GM10248 (cell line): ENCODE measurements at places on chromosomes 3 and 15.

GRCh38 chr3:24936574-24936973, 441.9 kb upstream of the THRB start:
- no peak for DNase-seq

DNA sequence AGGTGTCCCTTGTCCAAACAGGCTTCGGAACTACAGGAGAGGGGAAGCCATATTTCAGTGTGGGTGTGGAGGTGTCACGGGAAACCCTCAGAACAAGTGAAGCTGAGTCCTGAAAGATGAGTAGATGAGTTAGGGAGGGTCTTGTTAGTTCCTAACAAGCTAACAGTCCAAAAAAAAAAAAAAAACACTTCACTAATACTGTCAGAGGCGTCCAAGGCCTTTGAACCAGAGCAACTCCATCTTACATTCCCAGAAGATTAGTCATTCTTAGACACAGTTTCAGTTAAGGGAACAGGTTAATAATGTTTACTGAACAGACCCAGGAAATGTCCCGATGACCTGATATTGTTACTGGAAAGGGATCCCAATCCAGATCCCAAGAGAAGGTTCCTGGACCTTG, 7.0 kb upstream of the ATP8B4 start:
- DNase-seq: no peak

GRCh38 chr3:7275396-7275795, 414.5 kb downstream of the GRM7 start:
- DNase-seq: no peak

DNA sequence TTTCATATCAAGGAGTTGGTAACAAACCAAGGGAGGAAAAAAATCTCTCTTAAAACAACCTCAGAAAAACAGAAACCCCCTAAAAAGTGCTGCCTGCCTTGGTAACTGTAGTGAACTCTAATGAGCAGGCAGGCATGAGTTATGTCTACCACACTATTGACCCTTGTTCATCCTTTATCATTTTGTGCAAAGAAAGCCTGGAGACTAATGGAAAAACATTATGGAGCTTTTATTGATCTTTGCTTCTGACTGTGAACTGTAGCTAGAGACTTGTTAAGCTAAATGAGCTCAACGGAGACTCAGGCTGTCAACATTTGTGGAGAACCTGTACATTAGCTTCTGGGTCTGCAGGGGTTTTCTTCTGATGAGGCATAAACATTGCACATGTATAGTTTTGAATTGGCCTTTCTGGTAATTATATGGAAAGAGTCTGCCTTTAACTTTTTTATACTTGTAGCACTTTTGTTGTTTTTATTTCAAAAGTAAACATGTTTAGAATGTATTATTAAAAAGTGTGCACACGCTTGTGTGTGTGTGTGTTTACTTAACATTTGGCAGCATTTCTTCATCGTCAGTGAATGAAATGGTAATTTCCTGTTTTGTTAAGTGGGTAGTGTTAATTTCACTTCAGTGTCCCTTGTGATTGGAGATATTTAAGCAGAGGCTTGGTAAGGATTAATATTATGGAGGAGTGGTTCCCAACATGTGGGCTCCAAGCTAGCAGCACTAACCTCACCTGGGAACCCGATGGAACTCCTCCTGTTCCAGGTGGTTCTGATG, 15.9 kb upstream of the SPTSSB start:
- no peak for DNase-seq

DNA sequence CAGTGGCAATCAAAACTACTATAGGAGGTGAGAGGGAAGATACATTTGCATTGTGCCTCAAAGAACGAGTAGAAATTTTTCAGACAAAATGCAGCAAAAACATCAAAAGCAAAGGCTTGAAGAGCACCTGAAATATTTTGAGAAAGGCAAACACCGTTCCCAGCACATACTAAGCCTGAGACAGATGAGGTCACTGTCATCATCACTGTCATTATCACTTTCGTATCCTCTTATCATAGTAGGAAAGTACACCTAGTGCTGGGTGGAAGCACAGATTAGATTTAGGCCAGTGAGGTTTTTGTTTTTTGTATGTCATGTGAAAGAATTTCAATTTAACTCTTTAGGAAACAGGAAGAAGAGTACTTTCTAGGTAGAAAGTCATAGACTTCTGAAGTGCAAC, 222.0 kb downstream of the GABRB3 start:
- DNase-seq: no peak

DNA sequence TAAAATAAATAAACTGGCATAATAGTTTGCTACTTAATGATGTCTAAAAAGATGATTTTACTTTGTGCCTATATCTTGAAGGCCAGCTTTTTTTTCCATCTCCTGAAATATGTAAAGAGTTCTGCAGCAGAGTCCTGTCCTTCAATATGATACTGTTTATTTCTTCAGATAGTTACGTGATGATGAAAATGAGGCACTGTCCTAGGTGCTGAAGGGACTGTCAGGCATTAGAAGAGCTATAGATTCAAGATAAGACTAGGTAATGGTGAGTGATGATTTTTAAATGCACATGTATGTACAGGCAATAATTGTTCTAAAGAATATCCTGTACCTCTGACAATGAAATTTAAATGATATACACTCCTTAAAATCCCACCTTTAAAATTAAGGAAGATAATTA, 326.9 kb upstream of the DNAJC19 start:
- DNase-seq: no peak

DNA sequence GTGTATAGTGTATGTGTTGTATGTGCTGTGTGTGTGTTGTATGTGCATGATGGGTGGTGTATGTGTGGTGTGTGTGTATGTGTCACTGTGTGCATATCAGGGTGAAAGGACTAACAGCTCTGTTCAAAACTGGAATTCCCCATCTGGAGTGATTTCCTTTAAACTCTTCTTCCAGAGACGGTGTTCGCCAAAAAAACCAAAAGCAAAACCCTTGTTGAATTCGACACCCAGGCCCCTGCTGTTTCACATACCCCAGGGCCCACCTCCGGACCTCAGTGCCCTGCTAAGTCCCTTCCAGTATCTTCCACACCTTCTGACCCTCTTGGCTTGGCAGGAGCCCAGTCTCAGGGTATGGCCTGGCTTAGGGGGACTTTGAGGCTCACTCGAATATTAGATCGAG, 44.9 kb upstream of the SEC13 start:
- DNase-seq: no peak

GRCh38 chr3:114879059-114880031, 267.7 kb downstream of the ZBTB20 start:
- peak; percentile 18 for DNase-seq

- no peak for DNase-seq
Measured at GRCh38 chr3:137743608-137744007, 20.5 kb upstream of the SOX14 start.

DNA sequence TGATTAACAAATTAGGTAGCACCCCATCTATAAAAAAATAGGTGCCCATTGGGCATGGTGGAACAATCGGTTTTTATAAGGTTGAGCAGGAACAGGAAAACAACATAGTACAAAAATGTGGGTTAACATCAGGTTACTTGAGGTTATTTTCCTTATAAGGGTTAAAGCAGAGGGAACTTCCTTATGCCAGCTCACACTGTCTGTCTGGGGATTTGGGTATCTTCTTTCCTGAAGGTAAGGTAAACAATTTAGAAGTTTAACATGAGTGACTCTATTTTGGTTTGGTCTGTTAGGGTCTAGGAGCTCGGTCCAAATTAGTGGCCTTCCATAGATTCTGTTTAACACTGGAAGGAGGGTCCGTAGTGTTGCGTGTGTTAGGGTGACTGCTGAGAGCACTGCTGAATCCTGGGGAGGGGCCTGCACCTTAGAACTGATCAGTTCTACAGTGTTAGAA, 14.7 kb downstream of the CHD2 start:
- DNase-seq: no peak

DNA sequence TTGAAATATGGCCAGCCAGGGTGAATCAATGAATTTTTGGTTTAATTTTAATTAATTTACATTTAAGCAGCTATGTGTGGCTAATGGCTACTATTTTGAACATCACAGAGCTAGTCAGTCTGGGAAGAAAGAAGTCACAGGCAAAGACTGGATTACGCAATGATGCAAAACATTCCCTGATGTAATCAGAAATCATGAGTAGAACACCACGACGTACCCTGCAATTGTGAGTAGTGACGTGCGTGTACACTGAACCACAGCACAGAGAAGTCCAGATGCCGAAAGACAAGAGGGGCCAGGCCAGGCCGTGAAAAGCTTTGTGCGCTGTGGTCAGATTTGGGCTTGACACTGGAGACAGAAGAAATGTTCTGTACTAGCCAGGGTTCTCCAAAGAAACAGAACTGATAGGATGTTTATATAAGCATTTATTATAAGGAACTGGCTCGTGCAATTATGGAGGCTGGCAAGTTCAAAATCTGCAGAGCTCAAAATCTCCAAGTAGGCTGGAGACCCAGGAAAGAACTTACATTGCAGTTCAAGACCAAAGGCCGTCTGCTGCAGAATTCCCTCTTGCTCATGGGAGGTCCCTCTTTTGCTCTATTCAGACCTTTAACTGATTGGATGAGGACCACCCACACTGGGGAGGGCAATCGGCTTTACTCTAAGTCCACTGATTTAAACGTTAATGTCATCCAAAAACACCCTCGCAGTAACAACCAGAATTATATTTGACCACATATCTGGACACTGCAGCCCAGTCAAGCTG, 44.6 kb downstream of the SH3BP5 start:
- DNase-seq: no peak

DNA sequence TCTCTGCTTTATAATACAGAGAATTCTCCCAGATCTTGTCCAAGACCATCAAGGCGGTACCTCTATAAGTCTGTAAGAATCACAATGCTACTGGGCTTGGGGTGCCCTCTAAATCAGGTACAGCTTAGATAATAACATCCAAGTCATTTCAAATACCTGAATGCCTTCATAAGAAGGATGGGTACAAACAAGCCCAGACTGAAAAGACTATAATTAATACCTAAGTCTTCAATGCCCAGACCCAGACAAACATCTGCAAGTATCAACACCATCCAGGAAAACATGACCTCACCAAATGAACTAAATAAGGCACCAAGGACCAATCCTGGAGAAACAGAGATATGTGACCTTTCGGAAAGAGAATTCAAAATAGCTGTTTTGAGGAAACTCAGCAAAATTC, 65.9 kb downstream of the ZMAT3 start:
- no peak for DNase-seq

DNA sequence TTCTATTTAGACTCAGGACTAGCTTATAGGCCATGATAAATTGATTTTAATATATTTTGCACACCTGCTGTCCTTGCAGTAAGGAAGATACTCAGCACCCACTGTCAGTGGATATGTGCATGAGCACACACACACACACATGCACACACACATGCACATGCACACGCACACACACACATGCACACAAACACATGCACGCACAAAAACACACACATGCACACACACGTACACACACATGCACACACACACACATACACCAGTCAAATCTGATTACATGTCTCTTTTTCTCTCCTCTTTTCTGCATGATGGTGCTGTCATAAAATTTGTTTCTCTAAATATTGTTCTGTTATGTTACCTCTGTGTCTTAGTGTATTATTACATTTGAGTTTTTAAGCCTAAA, 87.3 kb upstream of the OSTN start:
- DNase-seq: no peak

- DNase-seq: no peak
Measured at GRCh38 chr3:30011237-30011803, 595.1 kb upstream of the TGFBR2 start.

- no peak for DNase-seq
Measured at GRCh38 chr3:67648229-67648628, 6.2 kb downstream of the SUCLG2 start.

GRCh38 chr3:81549831-81550230, 211.6 kb downstream of the GBE1 start:
- DNase-seq: no peak

DNA sequence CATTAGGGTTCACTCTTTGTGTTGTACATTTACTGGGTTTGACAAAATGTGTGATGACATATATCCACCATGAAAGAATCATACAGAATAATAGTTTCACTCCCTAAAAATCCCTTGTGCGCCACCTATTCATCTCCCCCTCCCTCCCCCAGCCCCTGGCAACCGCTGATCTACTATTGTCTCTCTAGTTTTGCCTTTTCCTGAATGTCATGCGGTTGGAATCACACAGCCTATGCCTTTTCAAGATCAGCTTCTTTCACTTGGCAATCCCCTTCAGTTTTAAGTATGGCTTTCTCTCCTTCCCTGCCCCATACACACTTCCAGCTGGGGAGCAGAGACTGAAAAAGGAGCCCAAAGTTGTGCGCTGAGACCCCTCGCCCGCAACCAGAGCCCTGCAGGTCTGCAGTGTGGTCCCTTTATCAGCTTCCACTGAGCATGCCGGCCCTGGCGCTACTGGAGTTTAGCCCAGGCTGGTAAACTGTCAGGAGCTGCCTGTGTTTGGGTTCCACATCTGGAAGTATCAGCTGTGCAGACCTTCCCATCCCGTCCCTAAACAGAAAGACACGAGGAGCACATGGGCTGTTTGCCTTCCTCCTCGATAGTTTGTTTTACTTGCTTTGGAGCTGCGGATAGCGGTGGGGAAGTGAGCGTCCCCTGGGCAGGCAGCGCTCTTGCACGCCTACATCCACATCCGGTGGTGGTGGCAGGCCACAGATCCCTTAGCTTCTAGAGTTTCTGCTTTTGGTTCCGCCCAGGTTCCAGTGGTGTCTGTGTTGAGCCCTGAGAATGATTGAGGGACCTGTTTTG, 12.3 kb downstream of the BOC start:
- peak; percentile 65 for DNase-seq

DNA sequence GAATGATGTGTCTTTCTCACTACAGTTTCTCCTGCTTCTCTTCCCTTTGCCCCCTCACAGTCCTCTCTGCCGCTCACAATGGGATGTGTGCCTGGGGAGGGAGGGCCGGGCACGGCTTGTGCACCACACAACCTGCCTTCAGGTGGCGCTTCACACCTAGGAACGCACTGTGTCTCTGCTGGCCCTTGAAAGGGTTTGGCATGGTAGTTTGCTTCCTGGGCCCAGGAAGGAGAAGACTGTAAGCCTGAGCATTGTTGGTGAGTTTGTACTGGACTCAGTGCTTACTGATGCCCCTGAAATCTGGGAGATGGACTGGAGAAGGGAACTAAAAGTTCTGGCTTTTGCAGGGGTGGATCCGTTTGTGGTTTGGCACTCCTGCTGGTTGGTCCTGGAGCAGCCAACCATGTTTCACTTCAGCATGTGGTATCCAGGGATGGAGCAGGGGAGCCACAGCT, 9.2 kb downstream of the ALPK3 start:
- peak; percentile 45 for DNase-seq

DNA sequence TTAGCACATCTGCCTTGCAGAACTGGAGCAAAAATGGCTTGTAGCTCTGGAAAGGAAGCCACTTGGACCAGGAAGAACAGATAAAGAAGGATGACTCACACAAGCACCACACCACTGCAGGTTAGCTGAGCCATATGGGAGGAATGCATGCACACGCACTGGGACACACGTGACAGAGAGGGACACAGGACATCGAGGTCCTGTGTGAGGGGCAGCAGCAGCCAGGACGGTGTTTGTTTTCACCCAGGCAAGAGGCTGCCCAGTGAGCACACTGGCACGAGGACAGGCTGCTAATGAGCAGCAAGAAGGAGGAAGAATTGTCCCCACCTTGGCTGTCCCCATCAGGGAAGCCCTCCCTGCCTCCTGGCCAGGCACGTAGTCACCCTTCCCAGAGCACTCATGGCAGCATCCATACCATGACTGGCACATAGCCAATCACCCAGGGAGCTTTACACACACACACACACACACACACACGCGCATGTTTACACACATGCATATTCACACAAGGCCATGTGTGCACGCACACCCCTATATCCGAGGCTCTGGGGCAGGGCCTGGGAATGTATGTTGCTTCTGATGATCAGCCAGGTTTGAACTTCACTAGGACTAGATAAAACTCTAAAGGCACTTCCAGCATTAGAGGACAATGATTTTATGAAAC, 24.0 kb upstream of the SPTBN5 start:
- DNase-seq: no peak
